Left lung (tissue), 14 donors: ENCODE measurements at places on chromosomes 1 and 21. TPM values are rescaled to one million over a fixed set of nuclear protein-coding genes. Genes with fewer than 3 reads are reported as not detected.
A peak's percentile ranks its signal among the peaks of the same experiment; 100 is the strongest.

GRCh38 chr1:66285618-66286270 lies 248.2 kb upstream of the SGIP1 start:
- no peak overlapping the region for H3K4me3 ChIP-seq
- H3K36me3 ChIP-seq, result no peaks in the 10 kb centered on the region
- peaks cover 13% of the 10 kb centered on the region for H3K4me1 ChIP-seq
- no peaks in the 10 kb centered on the region for H3K27me3 ChIP-seq

DNA sequence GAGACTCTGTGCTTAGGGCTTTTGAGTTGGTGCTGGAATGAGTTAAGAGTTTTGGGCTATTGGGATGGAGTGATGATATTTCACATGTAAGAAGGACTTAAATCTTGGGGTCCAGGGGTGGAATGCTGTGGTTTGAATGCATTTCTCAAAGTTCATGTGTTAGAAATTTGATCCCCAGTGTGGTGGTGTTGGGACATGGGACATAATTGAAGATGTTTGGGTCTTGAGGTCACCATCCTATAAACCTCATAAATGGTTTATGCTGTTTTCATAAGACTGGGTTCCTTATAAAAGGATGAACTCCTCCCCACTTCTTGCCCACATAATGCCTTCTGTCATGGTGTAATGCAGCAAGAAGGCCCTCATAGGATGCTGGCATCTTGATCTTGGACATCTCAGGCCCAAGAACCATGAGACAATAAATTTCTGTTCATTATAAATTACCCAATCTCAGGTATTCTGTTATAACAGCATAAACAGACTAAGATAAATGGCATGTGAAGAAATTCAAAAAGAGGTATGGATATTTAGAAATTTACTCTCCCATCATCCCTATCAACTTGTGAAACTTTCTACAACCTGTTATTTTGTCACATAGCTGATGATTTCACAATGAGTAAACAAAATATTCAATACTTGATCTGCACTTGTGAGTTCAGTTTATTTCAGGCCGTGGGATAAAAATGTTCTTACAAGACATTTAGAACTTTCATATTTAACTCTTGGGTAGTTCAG lies 48.0 kb upstream of the NEK7 start:
- no peaks in the 10 kb centered on the region for H3K27me3 ChIP-seq
- no peaks in the 10 kb centered on the region for H3K36me3 ChIP-seq
- no peak overlapping the region for H3K4me3 ChIP-seq
- no peaks in the 10 kb centered on the region for H3K4me1 ChIP-seq
- H3K27ac ChIP-seq, result no peak overlapping the region

- no peak overlapping the region for H3K4me3 ChIP-seq
- H3K4me1 ChIP-seq, result no peaks in the 10 kb centered on the region
- no peak overlapping the region for H3K27ac ChIP-seq
- peaks cover 15% of the 10 kb centered on the region for H3K36me3 ChIP-seq
Measured at GRCh38 chr1:62514746-62515423, 78.0 kb downstream of the USP1 start.

GRCh38 chr1:86365896-86366295 lies 30.2 kb downstream of the ODF2L start:
- no peak for DNase-seq
- H3K4me1 ChIP-seq, result no peaks in the 10 kb centered on the region
- H3K4me3 ChIP-seq, result no peak overlapping the region
- H3K27ac ChIP-seq, result no peak overlapping the region
- H3K27me3 ChIP-seq, result no peaks in the 10 kb centered on the region

GRCh38 chr1:235597867-235598553 lies 51.6 kb downstream of the GNG4 start:
- H3K27ac ChIP-seq, result no peak overlapping the region
- no peak for DNase-seq
- H3K36me3 ChIP-seq, result no peaks in the 10 kb centered on the region
- H3K4me1 ChIP-seq, result no peaks in the 10 kb centered on the region

GRCh38 chr1:56414728-56415224 lies 164.6 kb downstream of the PLPP3 start:
- no peak overlapping the region for H3K27ac ChIP-seq
- H3K4me3 ChIP-seq, result no peak overlapping the region
- no peaks in the 10 kb centered on the region for H3K27me3 ChIP-seq
- DNase-seq, result no peak

The HCN3 gene
- polyA plus RNA-seq, result 8.3 TPM

- H3K27ac ChIP-seq, result peak overlapping the region; percentile 93
- no peaks in the 10 kb centered on the region for H3K36me3 ChIP-seq
- peak overlapping the region; percentile 32 for H3K4me3 ChIP-seq
- peaks cover 55% of the 10 kb centered on the region for H3K4me1 ChIP-seq
Measured at GRCh38 chr1:18949686-18950400, 6.6 kb downstream of the IFFO2 start.

DNA sequence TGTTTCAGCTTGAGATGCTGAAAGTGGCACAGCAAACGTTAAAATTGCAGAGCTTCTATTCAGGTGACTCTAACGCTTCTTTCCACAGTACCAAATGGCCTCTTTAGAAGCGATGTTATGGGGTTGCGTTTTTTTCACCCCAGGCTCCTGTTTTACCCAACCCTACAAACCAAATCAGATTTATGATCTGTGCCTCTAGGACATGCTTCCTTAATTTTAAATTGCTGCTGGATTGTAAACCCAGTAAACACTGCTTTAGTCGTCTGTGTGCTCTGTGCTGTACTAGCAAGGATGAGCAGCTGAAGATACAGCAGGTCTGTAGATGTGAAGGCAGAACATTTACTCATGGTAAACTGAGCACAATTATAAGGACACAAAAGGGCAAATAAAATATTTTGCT lies 13.0 kb downstream of the KCNK2 start:
- no peaks in the 10 kb centered on the region for H3K36me3 ChIP-seq
- DNase-seq, result no peak
- no peak overlapping the region for H3K4me3 ChIP-seq
- no peaks in the 10 kb centered on the region for H3K4me1 ChIP-seq
- H3K27me3 ChIP-seq, result no peaks in the 10 kb centered on the region

GRCh38 chr1:27598295-27598687 lies 5.7 kb downstream of the AHDC1 start:
- H3K27me3 ChIP-seq, result no peaks in the 10 kb centered on the region
- H3K27ac ChIP-seq, result peak overlapping the region; percentile 82
- no peaks in the 10 kb centered on the region for H3K36me3 ChIP-seq
